ENCODE measurements at places on chromosomes 3 and 15.

DNA sequence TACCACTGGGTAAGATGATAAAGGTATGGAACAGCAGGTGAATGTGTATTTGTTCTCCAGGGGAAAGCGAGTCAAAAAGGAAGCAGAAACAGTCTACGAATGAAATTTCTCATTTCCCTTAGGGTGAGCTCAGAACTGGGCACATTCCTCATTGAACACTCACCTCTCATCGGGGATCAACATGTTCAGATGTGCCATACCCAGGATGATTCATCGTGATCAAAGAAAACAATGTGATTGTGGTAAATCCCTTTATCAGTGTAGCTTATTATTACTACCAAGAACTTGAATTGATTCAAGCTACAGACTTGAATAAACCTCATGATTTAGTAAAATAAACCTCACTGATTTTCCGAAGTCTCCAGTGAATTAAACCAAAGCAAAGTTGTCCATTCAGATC lies 72.1 kb downstream of the GJD2 start:
- no peak for DNase-seq

- DNase-seq, result no peak
Observed at GRCh38 chr3:83248454-83248853, 1487.0 kb upstream of the GBE1 start.

DNA sequence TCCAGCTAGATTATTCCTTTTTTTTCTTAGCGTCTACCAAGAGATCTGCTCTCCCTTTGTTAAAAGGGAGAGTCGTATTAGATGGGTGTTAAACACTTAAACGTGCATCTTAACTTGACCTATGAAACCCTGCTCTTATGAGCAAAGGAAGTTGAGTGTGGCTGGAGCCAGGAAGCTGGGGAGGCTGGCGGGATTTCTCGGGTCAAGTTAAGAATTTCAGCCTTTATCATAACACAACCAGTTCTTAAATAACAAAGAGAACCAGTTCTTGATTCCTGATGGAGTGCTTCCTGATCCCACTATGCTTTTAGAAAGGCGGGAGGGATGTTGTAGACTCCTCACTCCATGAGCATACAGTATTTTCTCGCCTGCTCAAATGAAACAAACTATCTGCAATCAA lies 215.1 kb downstream of the ITPR1 start:
- no peak for DNase-seq

GRCh38 chr15:74907163-74907870 lies 666 bp upstream of the FAM219B start:
- DNase-seq, result no peak

GRCh38 chr3:37197810-37198371 lies 23.5 kb upstream of the LRRFIP2 start:
- no peak for DNase-seq

GRCh38 chr15:98873441-98874218 lies 134.0 kb downstream of the PGPEP1L start:
- no peak for DNase-seq

All from Ammon's horn (tissue), 1 donor.